Dorsolateral prefrontal cortex (tissue), 122 donors: ENCODE measurements at places on chromosomes 4 and X.

- DNase-seq = no peak
Observed at GRCh38 chr4:18923496-18924161, 902.1 kb upstream of the LCORL start.

GRCh38 chr4:26484516-26484915 lies 5.8 kb downstream of the CCKAR start:
- no peak for DNase-seq

DNA sequence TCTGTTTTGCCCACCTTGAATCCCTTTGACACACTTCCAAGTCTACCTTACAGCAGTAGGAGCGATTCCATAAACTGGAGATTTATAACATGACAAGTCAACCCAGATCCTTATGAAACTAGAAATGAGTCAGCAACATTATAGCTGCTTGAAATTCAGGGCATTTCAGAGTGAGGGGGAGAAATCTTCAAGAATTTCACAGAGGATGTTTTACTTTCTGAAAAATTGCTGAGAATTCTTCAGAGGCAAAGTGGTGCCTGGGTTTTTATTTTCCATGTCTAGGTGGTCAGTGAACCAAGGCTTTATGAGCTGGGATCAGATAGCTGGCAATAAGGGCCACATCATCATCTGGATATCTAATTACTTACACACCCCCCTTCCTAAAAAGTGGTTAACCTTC lies 119.8 kb downstream of the PPARGC1A start:
- no peak for DNase-seq

GRCh38 chr4:112296949-112297880 lies at the start of gene ALPK1:
Gene ALPK1 (plus strand): TSS chr4:112297369.
- DNase-seq = no peak

- no peak for DNase-seq
Observed at GRCh38 chr4:61521451-61521850, 321.3 kb downstream of the ADGRL3 start.

GRCh38 chr4:110510955-110511544 lies 35.1 kb downstream of the ENPEP start:
- no peak for DNase-seq

- no peak for DNase-seq
Observed at GRCh38 chrX:104137496-104137895, 19.3 kb downstream of the SLC25A53 start.

- DNase-seq = no peak
Observed at GRCh38 chr4:120816296-120816965, 106.1 kb downstream of the PRDM5 start.

DNA sequence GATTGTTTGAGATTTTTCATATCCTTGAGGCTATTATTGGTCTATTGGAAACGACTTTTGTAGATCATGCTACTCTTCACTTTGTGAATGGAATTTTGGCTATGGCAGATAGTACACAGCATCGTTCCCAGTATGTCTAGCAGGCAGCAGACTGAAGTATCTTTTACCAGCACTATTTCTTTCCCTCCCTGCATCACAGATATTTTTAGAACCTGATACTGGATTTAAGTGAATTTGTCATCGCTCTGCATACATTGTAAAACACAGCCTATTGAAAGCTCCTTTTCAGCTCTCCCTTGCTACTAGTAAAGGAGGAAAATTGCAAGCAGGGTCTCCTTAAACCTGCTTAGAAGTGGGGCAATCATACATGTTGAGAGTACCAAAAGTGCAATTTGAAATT lies 133.6 kb downstream of the LUZP4 start:
- no peak for DNase-seq
